ENCODE measurements at places on chromosomes 4 and X.

DNA sequence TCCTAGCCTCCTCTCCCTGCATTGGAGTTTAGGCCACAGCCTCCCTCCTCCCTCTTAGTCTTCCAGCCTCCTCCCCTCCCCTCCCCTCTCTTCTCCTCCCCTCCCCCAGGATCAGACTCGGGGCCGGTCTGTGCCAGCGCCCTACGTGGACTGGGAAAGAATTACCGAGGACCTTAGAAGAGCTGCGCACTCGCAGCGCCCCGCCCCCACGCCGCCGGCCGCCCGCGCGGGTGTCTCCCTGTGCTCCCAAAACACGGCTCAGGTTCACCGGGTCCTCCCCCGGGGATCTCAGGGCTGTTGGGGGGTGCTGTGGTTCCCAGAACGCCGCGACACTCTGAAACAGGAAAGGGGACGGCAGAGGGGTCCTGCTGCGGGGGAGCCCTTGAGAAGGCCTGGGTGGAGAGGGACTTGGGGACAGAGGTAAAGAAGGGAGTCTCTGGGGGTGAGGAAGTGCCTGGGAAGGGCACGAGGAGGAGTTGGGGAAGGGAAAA is 122.3 kb upstream of the TBL1X start:
- DNase-seq, result no peak

GRCh38 chr4:24840362-24840761 is 45.0 kb downstream of the SOD3 start:
- DNase-seq, result no peak

DNA sequence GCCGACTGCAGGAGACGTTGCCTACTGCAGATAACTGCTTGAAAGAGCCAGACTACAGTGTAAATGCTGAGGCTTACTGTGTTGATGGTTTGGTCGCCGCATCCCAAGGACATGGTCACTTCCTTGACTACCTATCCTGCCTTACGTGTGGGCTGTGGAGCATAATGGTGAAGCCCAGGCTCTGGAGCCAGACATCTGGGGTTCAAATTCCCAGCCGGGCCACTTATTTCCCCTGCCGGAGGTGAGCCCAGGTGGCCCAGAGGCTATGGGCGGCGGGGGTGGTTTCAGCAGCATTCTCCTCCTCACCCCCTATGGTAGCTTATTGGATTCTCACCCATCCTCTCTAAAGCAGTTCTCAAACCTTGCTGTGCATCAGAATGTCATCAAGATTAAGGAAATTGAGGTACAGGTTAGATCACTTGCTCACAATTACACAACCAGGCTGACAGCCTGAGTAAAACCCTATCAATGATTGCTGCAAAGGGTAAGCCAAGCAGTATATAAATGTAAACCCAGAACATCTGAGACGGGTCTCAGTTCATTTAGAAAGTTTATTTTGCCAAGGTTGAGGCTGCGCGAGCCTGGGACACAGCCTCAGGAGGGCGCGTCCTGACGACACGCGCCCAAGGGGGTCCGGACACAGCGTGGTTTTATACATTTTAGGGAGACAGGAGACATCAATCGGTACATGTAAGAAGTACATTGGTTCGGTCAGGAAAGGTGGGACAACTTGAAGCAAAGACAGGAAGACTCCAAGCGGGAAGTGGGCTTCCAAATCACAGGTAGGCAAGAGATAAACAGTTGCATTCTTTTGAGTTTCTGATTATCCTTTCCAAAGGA is 48.5 kb downstream of the EVC start:
- no peak for DNase-seq

DNA sequence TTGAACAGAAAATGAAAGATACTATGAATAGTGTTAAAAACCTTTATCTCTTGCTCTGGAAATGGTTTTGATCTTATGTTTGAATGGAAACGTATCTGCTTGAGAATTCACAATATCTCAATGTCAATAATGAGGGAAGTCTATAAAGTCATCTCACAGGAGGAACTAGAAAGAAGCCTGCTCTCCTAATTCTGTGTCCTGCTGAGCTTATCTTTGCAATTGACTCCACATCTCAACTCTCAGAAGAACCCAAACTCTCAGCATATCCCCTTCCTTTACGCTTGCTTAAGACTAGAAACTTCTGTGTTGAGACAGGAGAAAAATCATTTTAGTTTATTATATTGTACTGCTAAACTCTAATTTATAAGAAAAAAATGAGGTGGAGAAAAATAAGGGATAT is 8.3 kb upstream of the PF4V1 start:
- DNase-seq, result no peak

- DNase-seq, result no peak
Observed at GRCh38 chr4:8177552-8177951, 18.9 kb upstream of the ABLIM2 start.

DNA sequence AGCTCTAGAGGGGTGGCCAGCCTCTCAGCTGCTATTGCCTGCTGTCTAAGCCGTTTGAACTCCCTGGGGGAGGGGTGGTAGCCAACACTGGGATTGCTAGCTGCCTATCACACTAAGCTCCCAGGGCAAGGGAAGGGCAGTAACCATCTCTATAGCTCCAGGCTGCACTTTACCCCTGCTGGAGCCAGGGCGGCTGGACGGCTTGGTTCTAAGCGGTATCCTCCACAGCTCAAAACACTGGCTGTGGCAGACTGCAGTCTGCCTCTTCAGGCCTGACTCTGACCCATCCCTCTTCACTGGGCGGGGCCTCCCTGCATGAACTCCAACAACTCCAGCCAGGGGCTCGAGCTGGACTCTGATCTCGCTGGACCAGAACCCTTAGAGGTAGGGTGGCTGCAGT is 55.3 kb upstream of the GNRHR start:
- DNase-seq, result no peak

DNA sequence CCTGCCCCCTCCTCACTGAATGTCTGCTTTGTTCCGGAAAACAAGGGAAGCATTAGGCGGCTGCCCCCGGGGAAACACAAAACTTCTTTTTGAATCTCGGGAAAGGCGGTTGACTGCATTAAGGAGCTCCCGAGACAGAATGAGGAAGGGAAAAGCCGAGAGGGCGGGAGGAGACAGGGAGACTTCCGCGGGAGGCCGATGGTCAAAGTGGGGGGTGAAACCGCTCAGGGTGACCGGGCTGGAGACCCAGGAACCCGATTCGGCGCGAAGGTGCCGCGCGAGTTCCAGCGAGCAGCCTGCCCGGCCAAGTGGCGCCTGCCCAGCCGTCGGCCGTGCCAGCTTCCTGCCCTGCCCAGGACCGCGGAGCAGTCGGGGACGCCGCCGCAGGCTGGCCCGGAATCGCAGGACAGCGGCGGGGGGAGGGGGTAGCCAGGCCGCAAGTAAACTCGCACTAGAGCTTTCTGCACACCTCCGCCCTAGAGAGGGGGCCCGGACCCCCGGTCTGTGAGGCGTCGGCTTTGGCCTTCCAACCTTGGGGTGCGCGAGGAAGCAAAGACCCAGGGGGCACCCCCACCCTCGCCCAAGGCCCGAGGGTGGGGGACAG is 55.1 kb upstream of the BCOR start:
- no peak for DNase-seq

DNA sequence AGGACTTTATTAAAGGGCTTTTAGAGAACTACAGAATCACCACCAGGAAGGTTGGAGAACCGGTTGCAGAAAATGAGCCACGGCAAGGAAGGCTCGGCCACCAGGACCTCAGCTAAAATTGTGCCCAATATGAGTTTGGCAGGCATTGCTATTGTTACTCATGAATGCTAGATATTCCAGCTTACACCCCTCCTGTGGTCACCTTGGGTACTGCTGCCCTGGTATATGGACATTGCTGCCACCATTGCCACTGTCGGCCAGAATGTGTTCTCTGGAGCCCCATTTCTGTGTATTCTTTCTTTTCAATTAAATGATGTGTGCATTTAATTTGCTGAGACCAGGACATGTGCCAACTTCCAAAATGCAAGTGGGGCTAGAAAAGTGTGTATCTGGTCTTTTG is 626.7 kb upstream of the BOD1L1 start:
- DNase-seq, result peak; percentile 4

DNA sequence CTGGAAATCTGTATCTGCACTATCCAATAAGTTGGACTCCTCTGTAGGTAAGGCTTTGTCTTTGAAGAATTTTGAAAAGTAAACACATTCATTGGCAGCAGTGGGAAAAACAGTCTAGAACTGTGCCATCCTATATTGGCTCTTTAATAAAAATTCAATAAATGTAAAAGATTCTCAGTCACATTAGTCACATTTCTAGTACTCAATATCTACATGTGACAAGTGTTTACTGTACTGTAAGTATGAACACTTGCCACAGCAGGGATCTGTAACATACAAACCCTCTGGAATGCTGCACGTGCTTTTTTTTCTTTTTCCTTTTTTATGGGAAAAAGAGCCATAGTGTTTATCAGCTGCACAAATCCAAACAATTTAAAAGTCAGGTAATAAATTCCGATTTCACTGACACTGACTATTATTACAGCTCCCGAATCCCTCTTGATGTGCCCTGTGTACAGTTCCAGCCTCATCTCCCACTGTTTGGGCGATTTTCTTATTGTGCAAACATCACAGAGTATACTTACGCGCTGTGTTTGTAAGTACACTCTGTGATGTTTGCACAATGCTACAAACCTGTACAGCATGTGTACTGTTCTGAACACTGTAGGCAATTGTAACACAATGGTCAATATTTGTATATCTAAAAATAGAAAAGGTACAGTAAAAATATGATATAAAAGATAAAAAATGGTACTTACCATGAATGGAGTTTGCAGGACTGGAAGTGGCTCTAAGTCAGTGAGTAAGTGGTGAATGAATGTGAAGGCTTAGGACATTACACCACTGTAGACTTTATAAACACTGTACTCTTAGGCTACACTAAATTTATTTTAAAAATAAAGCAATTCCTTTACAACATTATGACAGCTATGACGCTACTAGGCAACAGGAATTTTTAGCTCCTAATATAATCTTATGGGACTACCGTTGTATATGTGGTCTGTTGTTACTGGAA is 8.7 kb downstream of the PYURF start:
- no peak for DNase-seq

GRCh38 chr4:86831262-86832130 is 17.7 kb downstream of the SLC10A6 start:
- no peak for DNase-seq

- no peak for DNase-seq
Observed at GRCh38 chrX:68307769-68308168, 125.5 kb downstream of the OPHN1 start.

DNA sequence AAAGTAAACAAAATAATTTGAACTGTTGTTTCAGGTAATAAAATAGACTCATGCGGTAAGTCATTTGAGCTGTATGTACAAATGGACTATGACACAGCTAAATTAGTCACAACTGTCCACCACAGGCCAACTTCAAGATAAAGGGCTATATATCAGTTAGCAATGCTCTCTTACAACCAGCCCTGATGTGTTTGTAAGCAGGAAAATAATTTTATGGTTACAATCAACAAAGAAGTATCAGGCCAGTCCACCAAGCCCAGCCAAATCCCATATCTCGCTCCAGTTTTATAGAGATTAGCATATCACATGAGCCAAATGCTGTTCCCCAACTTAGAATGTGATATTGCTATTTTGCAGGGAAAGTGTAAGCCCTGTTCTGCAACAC is 511 bp upstream of the DUSP21 start:
- DNase-seq, result no peak

GRCh38 chr4:83362492-83363329 is 28.1 kb upstream of the HPSE start:
- DNase-seq, result peak; percentile 42

DNA sequence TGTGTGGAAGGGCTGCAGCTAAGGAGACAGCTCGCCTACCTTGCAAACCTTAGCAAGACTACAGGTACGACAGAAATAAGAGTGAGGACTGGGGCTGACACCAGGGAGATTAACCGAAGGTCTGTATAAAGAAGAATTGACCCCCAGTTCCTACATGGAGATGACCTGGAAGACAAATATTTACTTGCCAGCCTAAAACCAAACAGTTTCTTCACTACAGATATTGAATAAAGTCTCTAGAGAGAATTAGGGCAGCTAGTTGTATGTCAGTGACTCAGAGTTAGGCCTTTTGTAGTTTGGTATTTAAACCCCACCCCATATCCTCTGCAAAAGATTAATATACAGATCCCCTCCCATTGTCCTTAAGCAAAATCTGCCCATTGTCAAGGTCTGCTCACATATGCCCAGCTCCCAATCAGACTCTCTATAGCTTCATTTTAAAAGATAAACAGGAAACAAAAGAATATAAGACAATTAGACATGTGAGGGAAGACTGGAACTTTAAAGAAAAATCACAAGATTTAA is 28.1 kb upstream of the FRMPD3 start:
- DNase-seq, result no peak

- no peak for DNase-seq
Observed at GRCh38 chrX:21675931-21676330, 17.8 kb upstream of the KLHL34 start.

Measured in Jurkat, Clone E6-1 (cell line).